ENCODE measurements at places on chromosomes 7 and 10.

GRCh38 chr10:69628891-69629290 is 1.2 kb upstream of the FAM241B start:
- DNase-seq: no peak

GRCh38 chr10:2026936-2027335 is 289.6 kb upstream of the ADARB2 start:
- DNase-seq: no peak

DNA sequence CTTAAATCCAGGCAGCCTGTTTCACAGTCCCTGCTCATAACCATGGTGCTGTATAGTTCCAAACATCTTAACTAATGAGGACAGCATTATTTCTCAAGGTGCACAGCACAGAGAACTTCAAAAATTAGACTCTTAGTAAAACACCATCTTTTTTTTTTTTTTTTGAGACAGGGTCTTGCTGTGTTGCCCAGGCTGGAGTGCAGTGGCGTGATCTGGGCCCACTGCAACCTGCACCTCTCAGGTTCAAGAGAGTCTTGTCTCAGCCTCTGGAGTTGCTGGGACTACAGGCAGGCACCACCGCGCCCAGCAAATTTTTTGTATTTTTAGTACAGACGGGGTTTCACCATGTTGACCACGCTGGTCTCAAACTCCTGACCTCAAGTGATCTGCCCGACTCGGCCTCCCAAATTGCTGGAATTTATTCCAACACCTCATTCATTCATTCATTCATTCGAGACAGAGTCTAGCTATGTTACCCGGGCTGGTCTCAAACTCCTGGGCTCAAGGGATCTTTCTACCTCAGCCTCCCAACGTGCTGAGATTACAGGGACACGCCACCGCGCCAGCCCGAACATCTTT is 507 bp upstream of the TMEM254 start:
- no peak for DNase-seq

DNA sequence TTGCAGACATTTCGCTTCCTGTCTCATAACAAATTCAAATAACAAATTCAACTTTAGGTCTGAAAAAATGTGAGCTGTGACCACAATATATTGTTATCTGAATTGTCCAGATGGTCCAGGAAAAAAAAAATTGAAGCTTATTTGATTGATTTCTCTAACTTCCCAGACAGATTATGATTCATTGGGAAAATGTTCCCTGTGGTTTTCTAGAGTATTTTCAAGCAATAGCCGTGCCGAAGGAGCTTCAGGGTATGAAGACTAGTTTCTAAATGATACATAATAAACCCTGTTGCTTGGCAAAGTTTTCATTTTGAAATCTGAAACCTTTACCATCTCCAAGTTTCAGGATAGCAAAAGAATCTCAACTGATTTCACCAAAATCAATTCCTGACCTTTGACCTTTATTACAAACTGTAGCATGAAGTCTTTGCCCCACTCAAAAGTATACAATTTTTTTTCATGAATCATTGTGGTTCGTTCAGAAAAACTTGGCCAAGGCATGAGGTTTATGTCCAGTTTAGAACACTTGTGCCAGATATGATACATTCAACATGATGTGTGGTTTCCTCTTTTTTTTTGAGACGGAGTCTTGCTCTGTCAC is 109.9 kb downstream of the JCAD start:
- no peak for DNase-seq

DNA sequence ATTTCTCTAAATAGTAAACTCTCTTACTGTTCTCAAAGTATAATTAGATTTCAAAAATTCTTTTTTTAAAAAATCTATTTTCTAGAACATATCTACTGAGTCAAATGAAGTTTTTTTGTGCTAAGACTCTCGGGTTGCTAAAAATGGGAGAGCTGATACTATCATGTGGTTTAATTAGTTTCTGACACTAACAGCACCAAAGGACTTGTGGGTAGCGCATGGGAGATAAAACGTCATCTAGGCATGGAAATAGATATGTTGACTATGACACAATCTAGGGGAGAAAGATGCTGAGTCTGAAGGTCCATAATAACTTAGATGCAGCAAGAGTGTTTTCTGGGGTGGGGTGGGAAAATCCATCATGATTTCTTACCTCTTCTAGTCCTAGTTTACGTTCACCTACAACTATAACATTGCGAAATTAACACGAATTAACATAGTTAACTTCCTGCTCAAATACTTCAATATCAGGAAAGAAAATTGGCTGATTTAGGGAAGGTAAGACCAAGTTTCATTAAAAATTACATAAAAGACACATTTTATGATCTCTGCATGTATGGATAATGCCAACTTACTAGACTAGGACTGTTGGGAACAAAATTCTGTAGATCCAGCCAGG is 14.3 kb upstream of the ARMC3 start:
- no peak for DNase-seq

GRCh38 chr7:46494441-46494840 is 573.4 kb upstream of the IGFBP3 start:
- no peak for DNase-seq

DNA sequence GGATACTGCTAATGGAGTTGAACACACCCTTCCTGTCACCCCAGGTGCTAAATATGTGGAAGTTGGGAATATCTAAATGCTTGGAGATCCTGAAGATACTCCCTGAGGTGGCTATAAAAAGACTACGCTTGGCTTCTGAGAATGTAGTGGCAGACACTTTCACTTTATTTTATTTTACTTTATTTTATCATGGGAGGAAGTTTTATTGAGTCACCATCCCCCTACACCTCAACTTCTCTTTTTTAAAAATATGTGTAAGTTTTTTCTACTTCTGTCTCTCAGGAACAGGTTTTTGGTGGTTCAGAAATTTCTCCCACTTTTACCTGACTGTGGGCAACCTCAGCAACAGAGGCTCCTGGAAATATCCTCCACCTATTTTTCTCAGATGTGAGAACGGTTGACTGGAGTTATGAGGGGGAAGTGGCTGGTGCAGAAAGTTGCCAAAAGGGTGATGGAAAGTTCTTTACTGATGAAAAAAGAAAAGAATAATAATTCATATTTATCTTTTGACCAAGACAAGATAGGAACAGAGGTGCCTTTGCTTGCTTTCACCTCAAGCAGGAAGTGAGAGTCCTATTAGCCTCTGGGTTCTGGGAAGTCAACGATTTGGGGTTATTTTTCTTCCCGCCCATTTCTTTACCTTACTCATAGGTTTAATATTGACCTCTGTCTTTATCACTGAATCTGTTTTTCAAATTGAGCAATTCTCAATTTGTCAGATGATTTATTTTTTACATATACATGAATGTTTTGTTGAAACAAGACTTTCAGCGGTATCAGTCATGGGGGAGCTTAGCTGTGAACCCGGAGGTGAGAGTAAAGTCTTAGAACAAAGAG is 103.6 kb downstream of the AHR start:
- DNase-seq: peak; percentile 11

- DNase-seq: no peak
These were observed 115.9 kb upstream of the CACUL1 start for GRCh38 chr10:118870467-118871243.

DNA sequence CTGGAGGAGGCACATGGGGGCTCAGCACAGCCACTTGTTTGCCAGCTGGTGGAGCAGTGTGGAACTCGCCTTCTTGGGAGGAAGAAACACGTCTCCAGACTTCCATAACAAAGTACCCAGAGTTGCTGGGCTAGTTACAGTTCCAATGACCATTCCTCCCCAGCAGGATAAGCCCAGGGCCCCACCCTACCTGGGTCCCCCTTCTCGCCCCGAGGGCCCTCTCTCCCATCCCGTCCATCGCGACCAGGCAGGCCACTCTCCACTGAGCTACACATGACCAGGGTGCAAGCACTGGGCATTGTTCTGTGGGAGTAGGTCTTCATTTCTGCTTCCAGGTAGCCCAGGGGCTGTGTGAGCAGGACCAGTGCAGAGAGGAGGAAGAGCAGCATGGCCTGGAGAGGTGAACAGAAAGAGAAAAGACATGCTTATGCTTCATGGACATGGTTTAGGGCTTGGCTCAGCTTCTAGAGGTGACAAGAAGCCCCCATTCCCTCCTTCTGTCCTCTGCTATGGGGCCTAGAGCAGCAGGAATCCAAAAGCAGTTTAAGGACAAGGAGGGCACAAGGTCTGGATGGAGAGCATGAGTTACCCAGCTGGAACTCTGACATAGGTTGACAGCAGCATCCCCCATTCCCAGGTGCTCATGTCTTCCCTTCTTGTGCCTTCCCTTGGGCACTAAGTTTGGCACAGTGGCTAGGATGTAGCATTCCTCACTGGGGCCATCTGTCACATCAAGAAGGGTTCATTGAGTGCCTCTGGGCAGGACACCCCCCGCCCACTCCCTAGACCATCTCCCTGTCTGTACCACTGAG is 2.4 kb downstream of the SFTPD start:
- no peak for DNase-seq

DNA sequence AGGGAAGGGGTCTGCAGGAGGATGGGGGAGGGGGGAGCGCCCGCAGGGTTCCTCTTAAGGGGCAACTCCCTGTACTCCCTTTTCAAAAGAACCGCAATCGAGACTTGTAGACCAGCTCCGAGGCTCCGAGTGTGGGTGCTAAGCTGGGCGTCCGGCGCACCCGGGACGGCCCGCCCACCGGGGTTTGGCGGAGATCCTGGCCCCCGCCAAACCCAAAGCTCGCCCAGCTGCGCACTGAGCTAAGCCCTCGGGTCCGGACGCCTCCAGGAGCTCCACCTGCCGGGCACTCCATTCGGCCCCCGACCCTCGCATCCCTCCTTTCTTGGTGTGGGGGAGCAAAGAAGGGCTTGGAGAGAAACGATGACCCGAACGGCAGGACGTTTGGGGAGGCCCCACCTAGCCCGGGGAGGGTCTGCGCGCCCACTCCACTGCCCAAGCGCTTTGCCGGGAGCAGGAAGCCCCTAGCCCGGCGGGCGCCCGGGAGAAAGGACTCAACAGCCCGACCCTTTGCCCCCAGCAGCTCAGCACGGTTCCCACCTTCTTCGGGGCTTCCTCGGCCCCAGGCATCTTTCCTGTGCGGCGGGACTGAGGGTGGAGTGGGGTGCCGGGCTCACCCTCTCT is 651 bp downstream of the AFAP1L2 start:
- DNase-seq: no peak

DNA sequence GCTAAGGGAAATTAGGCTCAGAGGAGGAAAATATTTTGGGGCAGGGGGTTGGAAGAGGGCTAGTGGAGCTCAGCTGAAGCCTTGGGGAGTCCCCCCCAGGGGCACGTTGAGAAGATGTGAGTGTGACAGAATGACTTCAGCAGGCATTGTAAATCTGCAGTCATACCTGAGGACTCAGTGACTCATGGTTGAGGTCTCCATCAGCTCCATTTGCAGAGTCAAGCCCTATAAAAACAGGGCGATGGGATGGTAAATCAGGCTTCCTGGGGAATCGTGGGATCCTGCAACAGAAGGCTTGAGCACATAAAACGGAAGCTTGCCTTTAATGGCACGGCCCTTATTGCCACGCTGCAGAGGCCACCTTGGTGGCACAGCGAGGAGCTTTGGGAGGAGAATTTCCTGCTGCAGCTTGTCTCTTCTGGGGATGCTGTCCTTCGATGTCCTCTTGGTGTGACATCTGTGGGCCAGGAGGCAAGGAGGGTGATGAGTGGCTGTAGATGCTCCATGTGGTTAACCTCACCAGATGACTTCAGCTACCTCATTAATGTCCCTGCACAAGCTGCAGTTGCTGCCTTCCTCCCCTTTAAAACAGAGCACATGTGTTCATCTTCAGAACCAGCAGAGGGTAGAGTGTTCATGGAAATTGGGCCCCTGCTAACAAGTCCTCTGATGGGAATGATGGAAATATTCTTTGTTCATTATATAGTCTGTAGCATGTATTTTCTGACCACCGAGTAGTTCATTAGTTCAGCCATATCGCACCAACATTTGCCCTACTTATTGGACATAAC is 285.9 kb downstream of the LRMDA start:
- DNase-seq: no peak

DNA sequence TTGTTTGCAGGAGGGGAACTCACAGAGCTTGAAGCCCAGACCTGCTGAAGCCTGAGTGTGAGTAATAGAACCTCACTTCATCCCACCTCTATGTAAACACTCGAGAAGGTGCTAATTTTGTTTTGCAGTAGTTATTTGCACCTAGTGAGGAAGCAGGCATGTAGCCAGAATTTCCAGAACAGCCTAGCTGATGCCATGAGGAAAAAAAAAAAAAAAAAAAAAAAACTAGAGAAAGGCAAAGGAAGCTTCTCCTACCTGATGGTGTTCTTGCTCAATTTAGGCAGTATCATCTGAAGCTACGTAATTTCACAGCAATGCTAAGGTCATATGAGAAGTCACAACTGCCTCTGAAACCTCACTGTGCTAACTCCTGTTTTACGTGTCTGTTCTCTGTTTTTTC is 13.6 kb upstream of the GPR37 start:
- DNase-seq: no peak

DNA sequence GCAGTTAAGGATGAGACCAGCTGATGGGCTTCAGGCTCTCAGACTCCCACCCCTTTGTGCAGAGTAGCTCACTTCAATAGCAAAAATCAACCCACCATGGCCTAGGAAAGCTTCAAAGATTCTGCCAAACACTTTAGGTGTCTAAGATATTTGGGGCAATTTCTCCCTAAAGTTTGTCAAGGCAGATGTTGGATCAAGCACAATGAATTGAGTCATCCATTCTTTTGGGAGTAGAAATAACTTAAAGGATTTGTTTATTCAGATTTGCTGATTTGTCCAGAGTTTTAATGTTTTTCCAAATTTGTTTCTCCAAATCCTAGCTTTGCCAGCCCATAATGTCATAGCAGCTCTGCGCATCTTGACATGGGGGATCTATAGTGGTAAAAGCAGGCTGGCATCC is 855.1 kb downstream of the LRMDA start:
- no peak for DNase-seq

GRCh38 chr7:11505471-11505985 is 326.5 kb downstream of the THSD7A start:
- no peak for DNase-seq

DNA sequence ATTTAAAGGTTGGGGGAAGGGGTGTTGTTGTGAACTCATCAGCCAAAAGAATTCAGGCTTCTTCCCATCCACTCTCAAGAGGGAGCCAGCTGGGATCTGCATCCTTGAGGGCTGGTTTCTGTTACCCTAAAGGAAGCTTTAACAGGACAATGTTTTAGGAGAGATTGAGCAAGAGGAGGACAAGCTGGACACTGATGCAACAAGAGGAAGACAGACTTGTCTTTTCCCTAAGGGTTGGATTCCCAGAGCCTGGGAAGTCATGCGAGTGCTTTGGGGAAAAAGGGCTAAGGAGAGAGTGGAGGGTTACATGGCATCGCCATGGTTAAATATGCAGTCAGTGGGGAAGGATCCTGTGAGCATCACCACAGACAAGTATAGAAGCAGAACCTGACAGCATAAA is 47.6 kb upstream of the PDE1C start:
- no peak for DNase-seq

- no peak for DNase-seq
These were observed 83.9 kb downstream of the WIPF3 start for GRCh38 chr7:29890251-29890650.

- DNase-seq: no peak
These were observed 501.2 kb upstream of the COBL start for GRCh38 chr7:51817694-51818225.

GRCh38 chr7:134547397-134548054 is 1.4 kb upstream of the AKR1B15 start:
- DNase-seq: peak; percentile 71

- DNase-seq: peak; percentile 58
These were observed 8.8 kb downstream of the OGDH start for GRCh38 chr7:44615149-44615611.

- DNase-seq: peak; percentile 49
These were observed 55.4 kb downstream of the SLC37A3 start for GRCh38 chr7:140342727-140343514.

Measured in B cell (primary cell).